ENCODE measurements at places on chromosomes 5 and 9.
A peak's percentile ranks its signal among the peaks of the same experiment; 100 is the strongest.

DNA sequence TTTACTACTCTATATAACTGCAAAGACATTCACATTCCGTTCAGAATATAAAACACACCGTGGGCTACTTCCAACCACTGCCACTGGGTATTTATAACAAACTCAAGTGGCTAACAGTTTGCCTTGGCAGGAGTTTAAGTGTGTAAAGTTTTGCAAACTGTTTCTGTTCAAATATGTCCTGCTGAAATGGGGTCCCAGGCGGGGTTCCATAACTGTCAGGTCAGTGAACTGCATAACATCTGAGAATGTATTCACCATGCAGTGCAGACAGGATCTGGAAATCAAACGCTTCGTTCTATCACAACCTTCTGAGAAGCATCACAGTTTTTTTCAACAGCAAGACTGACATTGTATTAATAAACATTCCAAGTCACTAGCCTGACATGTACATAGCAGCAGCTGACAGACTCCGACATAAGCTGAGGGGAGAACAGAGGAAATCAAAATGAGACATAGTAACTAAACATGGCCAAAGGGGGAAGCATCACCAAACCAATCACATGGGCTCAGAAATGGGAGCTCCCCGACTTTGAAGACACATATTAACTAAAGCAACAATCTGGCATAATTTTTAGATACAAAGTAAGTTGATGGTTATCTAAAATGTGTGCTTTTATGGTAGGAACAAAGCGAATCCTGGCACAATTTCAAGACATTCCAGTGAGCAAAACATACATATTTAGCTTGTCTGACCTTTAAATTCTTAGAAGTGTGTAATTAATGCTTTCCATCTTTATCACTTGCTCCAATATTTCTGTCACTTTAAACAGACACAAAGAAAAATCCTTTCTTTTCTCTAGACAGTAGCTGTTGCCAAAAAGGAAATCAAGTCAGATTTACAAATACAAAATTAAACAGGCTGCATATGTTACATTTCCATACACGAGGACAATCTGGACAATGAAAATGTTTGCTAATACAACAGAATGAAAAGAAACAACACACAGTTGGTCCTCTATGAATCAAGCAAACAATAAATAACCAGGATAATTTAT is 156.8 kb downstream of the MAPKAP1 start:
- no peak for DNase-seq

- DNase-seq: no peak
Measured at GRCh38 chr5:87551911-87552310, 139.2 kb upstream of the CCNH start.

DNA sequence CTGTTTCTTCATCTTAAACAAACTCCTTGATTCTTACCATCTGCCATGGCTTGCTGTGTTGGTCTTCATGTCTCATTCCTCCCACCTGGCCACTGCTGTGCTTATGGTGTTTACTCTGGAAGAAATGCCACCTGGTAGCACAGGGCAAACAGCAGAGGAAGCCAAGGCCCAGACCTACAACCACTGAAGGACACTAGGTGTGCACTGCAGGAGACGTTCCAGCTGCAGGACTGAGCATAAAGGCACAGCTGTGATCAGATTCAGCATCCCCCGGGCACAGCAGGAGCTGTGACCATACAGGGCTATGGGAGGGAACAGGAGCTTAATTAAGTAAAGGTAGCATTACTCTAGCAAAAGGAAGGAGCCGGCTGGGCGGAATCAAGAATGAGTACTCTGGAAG is 12.6 kb upstream of the GNAQ start:
- DNase-seq: no peak

- DNase-seq: no peak
Measured at GRCh38 chr5:39513236-39513635, 88.5 kb upstream of the DAB2 start.

DNA sequence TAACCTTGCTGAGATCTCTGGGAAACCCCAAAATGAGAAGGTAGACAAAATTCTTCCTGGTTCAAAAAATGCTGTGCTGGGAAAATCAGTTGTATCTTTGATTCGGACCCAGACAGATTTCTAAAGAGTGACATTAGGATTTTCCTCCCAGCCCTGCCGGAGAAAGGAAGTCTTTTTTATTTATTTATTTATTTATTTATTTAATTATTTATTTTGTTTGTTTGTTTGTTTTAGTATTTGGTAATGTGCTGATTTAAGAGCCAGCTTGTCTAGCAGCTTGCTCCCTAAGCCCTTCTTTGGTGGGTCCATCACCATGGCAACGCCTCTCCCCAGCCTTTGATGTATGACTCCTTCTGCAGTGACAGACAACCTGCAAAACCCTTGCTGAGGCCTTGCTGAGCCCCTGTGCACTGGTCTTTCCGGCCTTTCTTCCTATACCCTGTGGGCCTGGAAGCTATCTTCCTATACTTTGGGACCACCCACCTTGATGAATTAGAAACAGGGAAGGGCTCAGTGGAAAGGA is 60.6 kb upstream of the AFAP1L1 start:
- DNase-seq: no peak

- DNase-seq: no peak
Measured at GRCh38 chr9:30574355-30575151, 1809.9 kb upstream of the ACO1 start.

- no peak for DNase-seq
Measured at GRCh38 chr9:108599571-108599970, 256.2 kb downstream of the ACTL7B start.

- no peak for DNase-seq
Measured at GRCh38 chr5:93099902-93100347, 481.1 kb downstream of the NR2F1-AS1 start.

DNA sequence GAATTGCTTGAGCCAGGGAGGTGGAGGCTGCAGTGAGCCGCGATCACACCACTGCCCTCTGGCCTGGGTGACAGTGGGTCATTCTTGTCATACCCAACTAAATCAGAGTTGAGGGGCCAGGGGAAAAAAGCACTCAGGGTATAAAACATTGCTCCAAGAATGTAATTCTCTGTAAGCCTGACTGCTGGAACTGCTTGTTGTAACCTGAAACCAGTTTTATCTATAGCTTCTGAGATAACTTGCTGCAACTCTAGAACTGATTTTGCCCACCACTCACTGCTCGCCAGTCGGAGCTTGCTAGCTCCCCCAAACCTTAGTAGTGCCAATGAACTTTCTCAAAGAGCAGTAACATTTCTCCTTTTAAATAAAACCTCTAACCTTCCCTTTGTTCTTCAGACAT is 9.6 kb upstream of the MSH3 start:
- DNase-seq: no peak

- DNase-seq: no peak
Measured at GRCh38 chr5:134511796-134512660, 13.4 kb upstream of the JADE2 start.

GRCh38 chr9:71733176-71733575 is 35.1 kb downstream of the CEMIP2 start:
- DNase-seq: no peak

- no peak for DNase-seq
Measured at GRCh38 chr5:8924054-8924793, 621.7 kb downstream of the SEMA5A start.

- DNase-seq: no peak
Measured at GRCh38 chr9:38467404-38467803, 43.1 kb upstream of the IGFBPL1 start.

DNA sequence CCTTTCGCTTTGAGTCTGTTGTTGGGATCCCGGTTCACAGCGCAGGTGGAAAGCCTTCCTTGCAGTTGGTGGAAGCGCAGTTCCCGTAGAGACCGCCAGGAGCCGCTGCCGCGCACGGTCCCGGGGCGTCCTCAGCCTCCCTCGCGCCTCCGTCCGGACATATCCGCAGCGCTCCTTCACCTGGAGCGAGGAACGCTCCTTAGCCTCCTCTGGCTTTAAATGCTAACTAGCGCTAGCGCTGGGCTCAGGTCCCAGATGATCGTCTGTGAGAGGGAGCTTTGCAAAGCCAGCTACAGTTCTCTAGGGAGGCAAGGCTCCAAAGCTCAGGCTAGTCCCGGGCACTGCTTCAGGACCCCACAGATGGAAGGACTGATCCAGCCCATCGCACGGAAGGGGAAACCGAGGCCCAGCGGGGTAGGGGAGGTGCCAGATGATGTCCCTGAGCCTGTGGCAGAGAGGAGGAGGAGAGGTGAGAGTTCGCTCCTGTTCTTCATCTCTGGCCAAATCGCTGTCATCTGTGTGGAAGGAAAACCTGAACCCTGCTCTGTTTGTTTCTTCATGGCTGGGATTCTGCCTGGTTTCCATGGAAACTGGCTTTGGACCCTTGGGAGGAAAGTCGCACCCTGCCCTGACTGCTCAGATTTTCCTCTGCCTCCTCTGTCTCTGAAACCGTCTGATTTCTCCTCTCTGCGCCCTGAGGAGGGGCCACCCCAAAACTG is 31.4 kb downstream of the COL15A1 start:
- DNase-seq: peak; percentile 74

GRCh38 chr5:124920909-124921666 is 174.6 kb upstream of the ZNF608 start:
- no peak for DNase-seq

- no peak for DNase-seq
Measured at GRCh38 chr9:128895556-128895955, 13.6 kb downstream of the LRRC8A start.

DNA sequence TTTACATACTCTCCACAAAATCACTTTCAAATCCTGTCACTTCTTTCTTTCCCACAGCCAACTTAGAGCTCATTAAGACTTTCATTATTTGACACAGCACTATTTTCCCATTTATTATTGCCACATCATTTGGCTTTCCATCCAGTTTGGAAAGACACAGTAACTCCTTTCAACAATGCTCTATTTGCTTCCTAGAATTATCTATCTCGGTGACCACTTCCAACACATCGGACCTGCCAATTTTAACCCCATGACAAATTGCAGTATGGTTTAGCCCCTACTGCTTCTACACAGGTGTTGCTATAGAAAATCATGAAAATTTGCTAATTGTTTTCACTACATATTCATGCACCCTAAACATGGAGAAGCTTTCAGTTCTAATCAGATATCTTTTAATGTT is 190.6 kb upstream of the COX7C start:
- DNase-seq: no peak

DNA sequence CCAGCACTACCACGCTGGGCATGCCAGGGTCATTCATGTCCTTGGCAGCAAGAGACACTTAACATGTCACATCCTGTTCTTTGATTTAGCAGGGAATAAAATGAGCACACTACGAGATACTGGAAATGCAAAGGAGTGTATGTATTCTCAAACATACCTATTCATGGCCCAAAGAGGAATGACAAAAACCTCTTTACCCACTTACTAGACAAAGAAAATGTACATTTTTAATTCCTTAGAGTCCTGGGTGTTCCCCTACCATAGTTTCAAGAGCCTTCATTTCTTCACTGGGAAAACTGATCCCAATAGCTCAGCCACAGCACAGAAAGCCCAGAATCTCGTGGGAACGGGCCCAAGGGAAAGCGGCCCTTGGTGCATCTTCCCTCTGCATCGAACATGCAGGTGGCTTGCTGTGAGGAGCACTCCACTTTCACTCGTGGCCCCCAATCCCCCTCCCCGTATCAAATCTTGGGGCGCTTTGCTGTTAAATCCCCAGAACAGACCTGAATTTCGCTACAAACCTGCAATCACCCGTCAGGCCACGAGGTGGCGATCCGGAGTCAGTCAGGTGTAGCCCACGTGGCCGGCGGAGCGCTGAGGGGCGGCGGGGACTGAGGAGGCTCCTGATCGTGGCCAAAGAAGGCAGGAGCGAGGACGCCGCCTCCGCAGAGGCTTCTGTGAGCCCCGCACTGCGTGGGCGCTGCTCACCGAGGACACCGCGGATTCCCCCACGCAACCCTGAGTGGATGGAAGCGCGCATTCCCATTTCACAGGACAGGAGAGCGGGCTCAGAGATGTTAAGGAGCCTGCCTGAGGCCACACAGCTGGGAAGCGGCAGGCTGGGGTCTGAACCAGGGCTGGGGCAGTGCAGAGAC is 91.4 kb downstream of the LMX1B start:
- DNase-seq: peak; percentile 64

DNA sequence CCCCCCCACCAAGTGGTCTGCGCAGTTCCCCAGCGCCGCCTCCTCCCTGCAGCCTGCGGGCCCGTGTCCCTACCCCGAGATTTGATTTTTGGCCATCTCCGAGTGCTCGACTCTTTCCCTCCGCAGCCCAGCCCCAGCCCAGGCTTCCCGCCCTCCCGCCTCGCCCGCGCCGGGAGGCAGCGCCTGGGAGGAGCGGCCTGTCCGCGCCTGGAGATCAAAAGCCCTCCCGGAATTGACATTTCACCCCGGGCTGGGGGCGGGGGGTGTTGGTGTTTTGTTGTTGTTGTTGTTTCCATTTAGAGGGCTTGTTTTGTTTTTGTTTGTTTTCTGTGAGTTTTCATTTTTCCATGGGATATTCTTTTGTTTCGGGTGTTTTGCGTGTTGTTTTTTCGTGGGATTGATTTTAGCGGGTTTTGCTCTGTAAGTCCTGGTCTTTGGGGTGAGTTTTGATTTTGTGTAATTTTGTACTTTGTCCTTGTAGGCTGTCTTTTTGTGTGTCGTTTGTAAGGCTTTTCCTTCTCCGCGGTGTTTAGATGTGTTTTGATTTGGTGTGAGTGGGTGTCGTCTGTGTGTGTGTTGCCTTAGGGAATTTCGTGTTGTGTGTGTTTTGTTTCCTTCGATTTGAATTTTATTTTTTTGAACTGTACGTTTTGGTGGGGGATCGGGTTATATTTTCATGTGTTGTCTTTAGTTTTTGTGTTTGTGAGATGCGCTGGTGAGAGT is 1.7 kb upstream of the PAX5 start:
- DNase-seq: no peak

GRCh38 chr5:157025093-157025698 is 33.7 kb downstream of the HAVCR1 start:
- no peak for DNase-seq

DNA sequence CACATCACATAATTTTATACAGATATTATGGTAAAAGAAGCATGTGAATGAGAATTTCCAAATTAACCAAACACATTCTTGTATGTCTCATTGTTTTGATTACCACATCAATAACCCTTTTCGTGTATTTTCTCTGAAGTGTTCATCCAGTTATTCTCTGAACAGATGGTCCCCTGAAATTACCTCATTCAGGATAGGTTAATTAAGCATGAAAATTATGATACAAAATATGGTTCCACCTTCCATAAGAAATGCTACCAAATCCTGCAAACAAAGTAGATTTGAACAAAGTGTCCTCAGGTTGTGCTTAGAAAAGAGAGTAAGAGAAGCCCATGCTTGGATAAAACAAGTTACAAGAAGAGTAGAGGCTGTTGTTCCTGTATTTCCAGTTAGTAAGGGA is 83.1 kb upstream of the LMNB1 start:
- no peak for DNase-seq

- no peak for DNase-seq
Measured at GRCh38 chr5:170313344-170313743, 15.8 kb upstream of the LCP2 start.

GRCh38 chr5:135737701-135738563 is 96.5 kb upstream of the SLC25A48 start:
- DNase-seq: no peak

- no peak for DNase-seq
Measured at GRCh38 chr5:34858790-34859189, 19.8 kb downstream of the TTC23L start.

All from hematopoietic multipotent progenitor cell treated with erythropoietin and hydrocortisone succinate and interleukin-3 and kit ligand, for 15 days (in vitro differentiated cells).